RWPE2 (cell line): ENCODE measurements at places on chromosomes 3 and 15.

GRCh38 chr3:42562047-42562907 lies 19.5 kb downstream of the SEC22C start:
- no peak for DNase-seq

DNA sequence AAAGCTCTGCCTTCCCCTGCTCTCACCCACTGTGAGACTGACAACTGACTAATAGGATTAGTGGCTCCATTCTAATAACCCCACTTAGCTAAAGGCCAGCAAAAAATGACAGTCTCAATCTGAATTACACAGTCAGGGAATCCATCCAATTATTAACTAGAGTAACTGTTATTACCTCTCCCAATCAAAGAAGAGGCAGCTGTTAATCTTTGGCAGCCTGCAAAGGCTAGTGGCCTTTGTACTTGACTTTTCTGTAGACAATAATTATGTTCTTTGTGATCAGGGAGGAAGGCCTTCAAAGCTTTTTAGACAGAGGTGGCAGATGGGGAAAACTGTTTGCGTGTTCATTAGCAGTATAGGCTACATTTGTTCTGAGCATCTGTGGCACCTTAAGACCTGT lies 177.7 kb downstream of the ISL2 start:
- DNase-seq, result no peak

DNA sequence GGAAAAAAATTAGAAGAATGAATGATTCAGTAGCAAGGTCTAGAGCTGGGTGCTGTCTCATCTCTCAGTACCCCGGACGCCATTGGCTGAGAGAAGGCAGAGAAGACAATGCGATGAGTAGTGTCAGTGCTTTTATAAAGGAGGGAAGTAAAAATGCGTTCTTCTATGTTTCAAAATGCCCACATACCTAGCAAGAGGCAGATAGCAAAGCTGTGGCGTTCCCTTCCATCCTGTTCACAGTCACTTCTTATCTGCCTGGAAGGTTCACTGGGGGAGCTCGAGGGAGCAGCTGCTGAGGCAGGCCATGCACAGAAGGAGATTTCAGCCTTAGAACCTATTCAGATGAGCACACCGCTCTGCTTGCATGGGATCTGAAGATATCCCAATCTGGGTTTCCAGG lies 234.0 kb downstream of the RPLP1 start:
- DNase-seq, result no peak

GRCh38 chr3:71118436-71118835 lies 465.1 kb downstream of the FOXP1 start:
- no peak for DNase-seq

- no peak for DNase-seq
Observed at GRCh38 chr3:74041068-74041675, 416.4 kb upstream of the PDZRN3 start.

GRCh38 chr3:25033407-25034029 lies 394.5 kb upstream of the RARB start:
- no peak for DNase-seq

DNA sequence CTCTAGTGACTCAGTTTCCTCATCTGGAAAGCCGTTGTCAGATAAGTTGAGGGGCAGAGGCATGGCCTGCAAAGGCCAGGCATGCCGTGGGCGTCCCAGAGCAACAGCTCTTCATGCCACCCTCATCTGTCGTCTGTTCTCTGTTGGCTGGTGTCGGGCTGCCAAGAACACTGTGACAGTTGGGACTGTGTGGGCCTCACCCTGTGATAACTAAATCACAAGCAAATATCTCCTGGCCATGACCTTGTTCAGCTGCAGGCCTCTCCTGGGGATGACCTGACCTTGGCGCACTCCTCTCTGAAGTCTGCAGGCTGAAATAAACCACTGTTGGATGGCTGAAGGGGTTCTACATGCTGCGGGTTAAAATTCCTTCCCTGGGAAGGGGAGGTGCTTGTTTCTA lies 145.9 kb downstream of the SHQ1 start:
- DNase-seq, result no peak

DNA sequence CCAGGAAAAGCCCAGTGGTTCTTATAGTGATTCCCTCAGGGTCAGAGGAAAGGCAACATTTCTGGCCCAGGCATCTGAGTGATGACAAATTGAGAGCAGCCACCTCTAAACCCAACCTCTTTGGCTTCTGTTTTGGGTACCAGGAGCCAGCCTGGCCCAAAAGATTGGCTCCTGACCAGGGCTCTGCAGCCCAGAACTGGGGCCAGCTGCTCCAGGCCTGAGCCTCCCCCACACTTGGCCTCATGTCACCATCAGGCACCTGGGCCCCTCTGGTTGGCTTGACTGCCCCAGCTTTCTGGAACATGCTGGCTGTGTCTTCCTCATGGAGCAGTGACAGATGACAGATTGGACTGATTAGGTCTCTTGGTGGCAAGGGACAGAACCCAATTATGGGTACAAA lies 26.0 kb upstream of the HCN4 start:
- DNase-seq, result no peak

- DNase-seq, result no peak
Observed at GRCh38 chr3:196203846-196204245, 7.4 kb downstream of the ZDHHC19 start.

DNA sequence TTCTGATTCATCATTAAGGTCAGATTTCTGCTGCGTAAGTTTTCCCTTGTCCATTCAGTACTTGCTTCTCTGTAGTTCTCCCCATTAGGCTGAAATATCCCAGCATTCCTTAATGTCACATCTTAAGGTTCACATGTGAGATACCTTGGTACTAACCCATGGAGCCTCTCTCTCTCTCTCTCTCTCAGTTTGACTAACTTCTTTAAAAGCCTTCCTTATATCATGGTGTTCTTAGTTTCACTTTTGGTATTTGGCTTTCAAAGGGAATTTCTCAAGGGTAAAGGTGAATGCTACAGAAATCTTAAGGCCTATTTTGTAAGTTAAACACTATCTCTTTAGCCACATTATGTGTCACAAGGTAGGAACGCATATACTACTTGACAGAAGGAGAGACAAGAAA lies 427.3 kb upstream of the ZNF717 start:
- DNase-seq, result no peak

DNA sequence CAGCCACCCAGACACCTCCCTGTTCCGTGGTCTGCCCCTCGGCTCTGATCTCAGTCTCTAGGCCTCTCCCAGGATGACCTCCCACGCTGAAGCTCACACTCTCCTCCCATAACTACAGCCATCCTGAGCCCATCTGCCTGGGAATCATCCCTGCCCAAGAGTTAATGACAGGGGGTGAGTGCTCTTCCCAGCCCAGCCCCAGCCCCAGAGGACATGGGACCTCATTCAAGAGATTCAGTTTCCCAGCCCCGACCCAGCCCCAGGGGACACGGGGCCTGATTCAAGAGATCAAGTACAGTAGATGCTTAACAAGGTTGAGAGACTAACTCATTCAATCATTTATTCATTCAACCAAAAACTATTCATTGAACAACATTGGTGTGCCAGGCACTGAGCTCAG lies 272.0 kb downstream of the XXYLT1 start:
- peak; percentile 10 for DNase-seq

GRCh38 chr3:38117748-38118420 lies 19.0 kb downstream of the ACAA1 start:
- DNase-seq, result peak; percentile 53

DNA sequence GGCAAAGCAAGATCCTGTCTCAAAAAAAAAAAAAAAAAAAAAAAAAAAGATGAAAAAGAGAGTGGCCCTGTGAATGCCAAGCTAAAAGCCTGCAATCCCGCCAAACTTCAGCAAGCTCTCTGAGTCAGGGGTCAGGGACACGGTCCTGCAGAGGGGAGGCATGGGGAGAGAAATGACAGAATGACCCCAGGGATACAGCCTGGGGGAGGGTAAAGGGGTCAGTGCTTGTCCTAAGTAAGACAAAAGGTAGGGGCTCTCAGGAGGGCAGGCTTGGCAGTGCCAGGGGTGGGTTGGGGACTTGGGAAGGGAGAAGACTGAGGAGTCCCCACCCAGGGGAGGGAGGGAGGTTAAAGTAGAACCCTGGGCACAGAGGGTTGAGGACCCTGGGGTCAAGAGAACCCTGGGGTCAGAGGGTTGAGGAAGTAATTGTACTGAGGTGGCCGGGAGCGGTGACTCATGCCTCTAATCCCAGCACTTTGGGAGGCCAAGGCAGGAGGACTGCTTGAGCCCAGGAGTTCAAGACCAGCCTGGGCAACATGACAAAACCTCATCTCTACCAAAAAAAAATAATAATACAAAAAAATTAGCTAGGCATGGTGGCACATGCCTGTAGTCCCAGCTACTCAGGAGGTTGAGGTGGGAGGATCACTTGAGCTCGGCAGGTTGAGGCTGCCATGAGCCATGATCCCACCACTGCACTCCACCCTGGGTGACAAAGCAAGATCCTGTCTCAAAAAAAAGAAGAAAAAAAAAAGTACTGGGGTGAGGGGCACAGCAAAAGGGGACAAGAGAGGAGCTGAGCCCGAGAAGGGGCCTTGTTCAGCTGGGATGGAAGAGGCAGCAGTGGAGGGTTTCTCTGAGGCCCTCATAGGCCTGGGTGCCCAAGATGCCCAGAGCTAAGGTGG lies 5.2 kb upstream of the SEMA3B start:
- no peak for DNase-seq

GRCh38 chr15:38817427-38818156 lies 253.0 kb upstream of the RASGRP1 start:
- peak; percentile 87 for DNase-seq

DNA sequence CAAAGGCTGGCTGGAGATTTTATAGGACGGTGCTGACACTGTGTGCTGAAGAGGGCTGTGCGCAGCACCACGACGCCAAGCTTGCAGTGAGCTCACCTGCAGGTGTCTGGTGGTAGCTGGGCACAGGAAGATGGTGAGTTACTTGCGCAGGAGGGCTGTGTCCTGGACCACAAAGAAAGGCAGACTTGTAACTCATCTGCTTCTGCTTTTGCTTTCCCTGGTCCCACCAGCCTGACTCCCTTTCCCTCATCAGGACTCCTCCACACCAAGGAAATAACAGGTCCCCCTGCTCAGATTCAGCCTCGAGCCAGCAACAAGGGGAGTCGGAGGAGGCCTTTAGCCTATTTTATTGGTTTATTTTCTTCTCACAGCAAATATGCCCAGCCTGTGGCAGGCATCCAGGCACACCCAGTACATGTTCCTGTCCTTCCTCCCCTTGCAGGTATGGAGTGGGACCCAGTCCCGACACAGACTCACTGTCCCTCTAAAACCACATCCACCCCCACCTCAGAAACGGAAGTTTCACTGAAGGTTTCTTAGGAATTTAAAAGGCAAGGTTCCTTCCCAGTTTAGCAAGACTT lies 35.6 kb upstream of the FLNB start:
- peak; percentile 76 for DNase-seq

GRCh38 chr15:57323806-57324589 lies 52.3 kb upstream of the CGNL1 start:
- DNase-seq, result peak; percentile 94

DNA sequence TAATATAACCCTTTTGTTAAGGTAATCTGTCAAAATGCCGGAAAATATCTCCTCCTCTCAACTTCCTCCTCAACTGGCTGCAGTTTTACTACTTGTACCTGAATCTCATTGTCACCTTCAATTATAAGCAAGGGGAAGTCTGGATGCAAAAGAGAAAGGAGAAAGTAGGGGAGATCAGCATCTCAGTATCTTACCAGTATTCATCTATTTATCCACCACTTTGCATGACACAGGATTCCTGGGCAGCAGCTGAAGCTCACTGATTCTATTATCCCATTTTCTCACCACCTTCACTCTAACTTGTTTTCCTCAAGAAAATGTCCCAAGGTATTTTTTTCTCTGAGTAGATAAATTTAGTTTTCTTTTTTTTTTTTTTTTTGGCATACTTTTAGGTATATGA lies 440.5 kb upstream of the CBLB start:
- DNase-seq, result no peak

GRCh38 chr3:73855813-73856212 lies 231.1 kb upstream of the PDZRN3 start:
- no peak for DNase-seq

DNA sequence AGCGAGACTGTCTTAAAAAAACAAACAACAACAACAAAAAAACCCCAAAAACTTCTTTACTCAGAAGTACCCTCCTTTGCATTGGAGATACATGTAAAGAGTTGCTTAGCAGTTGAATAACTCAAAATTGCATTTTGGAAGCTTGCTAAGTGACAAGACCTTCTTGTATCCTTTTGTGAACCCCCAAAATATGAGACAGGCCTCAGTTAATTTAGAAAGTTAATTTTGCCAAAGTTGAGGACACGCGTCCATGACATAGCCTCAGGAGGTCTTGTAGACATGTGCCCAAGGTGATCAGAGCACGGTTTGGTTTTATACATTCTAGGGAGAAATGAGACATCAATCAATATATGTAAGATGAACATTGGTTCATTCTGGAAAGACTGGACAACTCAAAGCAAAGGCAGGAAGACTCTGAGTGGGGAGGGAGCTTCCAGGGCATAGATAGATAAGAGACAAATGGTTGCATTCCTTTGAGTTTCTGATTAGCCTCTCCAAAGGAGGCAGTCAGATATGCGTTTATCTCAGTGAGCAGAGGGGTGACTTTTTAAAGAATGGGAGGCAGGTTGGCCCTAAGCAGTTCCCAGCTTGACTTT lies 1.7 kb upstream of the ARF4 start:
- no peak for DNase-seq

DNA sequence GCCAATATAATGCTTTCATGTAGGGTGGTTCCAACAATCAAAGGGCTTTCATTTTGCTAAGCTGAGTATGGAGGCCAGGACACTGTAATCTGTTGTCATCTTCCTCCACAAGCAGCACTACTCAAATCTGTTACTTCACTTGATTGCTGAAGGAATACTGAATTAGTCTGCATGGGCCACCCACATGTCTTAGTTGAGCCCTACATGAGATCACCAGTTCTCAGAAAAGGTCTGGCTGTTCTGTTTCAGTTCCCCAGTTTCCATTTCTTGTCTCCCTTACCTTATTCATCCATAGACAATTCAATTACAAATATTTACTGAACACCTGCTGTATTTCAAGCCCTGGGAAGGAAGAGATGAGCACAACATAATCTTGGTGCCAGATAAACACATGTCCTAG lies 119.2 kb downstream of the FHIT start:
- DNase-seq, result no peak

DNA sequence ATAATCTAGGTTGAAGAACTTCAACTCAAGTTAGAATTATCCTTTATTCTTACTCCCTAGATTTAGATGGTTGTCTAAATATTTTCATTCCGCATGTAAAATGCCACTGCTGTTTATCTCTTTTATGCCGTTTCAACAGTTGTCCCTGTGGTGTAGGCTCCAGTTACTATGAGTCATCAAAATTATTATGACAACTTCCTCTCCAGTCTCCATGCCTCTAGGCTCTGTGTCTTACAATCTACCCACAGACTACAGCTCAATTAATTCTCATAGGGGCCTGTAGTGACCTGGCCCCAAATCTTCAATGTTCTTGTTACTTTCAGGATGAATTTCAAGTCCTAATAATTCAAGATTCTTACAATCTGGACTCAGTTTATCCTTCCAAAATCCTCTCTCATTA lies 105.8 kb upstream of the UNC13C start:
- DNase-seq, result no peak
